ENCODE measurements at places on chromosomes 5 and 9.
A peak's percentile ranks its signal among the peaks of the same experiment; 100 is the strongest.

DNA sequence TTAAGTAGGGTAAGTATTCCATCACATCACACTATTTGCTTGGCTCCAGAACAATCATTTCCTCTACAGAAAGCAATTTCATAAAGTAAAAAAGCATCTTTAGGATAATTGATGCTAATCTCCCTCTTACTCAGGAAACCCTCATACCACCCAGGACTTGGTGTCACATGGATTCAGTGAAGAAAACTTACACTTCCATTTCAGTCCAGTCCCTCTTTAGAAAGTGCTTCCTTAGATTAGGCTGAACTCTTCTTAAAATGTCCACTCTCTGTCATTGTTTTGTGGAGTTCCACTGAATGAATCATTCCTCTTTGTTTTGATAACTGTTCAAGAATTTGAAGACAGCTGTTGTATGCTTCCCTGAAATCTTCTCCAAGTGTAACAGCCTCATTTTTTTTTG is 144.0 kb upstream of the ZNF462 start:
- no peak for DNase-seq

DNA sequence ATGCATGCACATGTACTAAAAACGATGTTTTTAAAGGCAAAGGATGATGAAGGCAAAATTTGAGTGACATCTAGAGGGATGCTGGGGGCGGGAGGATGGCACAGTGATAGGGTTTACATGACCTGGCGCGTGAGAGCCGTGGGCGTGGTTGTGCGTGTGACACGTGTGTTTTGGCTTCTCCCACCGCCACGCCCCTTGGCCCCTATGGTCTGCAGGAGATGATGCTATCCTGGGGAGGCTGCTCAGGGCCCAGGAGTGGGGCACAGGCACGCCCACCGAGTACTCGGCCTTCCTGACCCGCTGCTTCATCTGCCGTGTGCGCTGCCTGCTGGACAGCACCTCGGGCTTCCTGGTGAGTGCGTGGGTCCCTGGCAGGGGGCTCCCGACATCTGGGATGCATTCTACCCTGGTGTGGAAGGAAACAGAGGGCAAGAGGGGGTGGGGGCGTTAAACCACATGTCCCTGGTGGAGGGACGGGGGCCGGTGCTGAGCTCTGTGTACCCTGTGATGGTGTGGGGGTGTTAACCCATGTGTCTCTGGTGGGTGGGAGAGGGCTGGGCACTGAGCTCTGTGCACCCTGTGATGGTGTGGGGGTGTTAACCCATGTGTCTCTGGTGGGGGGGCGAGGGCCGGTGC is 19.2 kb upstream of the EXOC3 start:
- DNase-seq: no peak

GRCh38 chr5:52692606-52693005 is 95.1 kb upstream of the ITGA1 start:
- DNase-seq: no peak

DNA sequence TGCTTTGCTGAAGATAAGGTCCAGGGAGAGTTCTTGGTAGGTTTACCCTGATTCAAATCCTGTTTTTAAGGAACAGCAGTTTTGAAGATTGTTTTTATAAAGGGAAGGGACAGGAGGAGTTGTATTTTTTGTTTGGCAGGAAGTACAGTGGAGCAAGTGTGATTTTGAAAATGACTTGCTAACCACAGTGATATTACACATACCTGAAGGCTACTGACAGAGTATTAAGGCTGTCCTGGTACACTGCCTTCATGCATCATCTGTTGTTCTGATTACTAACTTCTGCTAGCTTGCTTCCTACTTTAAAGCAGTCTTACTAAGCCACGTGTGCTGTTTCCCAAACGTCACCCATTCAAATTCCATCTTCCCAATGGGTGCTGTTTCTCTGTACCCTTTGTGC is 559.5 kb upstream of the SGCD start:
- DNase-seq: no peak

GRCh38 chr5:120072068-120072761 is 391.9 kb upstream of the PRR16 start:
- no peak for DNase-seq

DNA sequence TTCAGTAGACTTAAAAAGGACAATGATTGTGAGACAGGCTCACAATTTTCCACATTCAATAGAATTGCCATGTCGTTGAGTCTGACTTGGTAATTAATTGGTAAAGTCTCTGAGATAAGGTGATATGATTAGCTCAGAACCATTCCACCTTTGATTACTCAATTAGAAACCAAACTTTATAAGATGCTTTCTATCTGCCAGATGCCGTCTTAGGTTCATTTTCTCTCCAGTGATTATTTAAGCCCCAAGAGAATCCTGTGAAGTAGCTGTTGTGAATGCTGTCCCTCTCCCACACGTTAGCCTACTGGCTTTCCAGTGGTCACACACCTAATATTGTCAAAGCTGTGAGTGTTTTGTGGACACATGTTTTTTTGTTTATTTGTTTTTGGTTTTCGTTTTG is 528.9 kb upstream of the ZNF462 start:
- DNase-seq: no peak

GRCh38 chr5:66415208-66415607 is 181.0 kb upstream of the MAST4 start:
- no peak for DNase-seq

- no peak for DNase-seq
Observed at GRCh38 chr5:180975338-180975737, 13.3 kb upstream of the BTNL3 start.

DNA sequence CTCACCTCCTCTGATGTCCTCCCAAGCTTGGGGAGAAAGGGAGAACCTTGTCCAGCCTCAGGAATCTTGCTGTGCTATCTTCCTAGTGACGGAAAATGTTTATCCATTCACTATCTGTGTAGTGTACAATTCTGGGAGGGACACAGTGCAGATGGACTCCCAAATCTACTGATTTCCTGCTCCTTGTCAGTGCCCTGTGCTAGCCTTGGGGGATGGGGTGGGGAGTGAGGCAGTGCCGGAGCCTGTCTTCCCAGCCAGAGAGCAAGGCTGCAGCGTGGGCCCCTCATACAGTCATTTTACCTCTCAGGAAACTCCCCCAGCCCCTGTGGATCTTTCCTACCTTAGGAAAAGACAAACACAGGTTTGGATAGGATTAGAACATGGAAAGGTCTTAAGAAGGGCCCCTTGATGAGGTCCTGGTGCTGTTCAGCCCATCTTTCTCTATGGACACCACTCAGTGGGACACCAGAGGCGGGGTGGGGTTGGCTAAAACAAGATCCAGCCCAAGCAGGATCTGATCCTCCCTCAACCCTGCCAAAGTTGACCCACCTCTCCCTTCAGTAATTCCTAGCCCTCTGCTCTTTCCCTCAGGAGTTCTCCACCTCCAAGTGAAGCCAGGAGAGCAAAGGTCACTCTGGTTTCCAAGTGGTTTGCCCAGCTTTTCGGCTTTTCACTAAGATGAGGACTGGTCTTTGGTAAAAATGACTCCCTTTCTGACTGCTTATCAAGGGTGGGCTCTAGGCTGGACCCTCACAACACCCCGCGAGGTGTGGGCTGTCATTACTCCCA is 3.4 kb downstream of the DOLK start:
- DNase-seq: no peak

DNA sequence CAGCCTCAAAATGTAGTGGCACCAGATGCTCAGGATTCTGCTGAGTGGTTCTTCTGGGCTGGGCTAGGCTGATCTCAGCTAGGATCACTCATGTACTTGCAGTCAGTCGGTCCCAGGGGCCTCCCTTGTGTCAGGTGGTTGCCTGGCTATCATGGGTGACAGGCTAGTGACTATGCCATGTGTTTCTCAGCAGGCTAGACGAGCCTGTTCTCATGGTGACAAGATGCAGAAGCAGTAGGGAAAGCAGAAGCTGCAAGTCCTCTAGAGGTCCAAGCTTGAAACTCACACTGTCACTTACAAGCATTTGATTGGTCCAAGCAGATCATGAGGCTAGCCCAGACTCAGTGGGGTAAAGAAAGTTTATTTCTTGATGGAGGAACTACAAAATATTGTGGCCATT is 15.2 kb upstream of the KCNMB1 start:
- no peak for DNase-seq

GRCh38 chr9:94034511-94034910 is 49.8 kb upstream of the PTPDC1 start:
- DNase-seq: no peak

DNA sequence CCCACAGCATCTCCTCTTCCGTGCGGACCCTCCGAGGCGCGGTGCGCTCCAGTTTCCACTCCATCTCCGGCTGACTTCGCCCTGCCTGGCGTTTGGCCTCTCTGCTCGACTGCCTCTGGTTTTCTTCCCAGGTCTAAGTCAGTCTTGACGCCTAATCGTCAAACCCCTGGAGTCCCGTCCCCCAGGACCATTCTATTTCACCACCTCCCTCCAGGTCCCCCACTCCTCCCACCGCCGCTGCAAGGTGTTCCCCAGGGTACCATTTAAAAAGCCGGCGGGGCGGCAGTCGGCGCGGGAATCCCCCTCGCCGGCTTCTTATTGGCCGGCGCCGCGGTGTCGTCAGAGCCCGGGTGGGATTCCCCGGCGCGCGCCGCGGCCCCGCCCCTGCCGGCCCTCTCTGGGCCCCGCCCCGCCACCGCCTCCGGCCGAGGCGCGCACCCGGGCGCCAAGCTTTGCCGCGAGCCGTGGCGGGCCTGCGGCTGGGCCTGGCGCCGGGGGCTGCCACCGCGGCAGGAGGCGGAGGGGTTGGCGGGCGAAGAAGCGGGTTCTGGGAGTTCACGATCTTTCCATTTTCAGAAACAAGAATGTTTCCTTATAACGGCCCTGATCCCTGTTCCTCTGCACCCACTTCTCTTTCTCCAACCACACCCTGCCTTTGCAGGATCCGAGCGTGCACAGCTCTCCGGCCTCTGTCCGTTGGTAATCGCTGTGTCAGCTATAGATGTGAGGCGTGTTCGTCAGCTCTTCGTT is at the start of gene CDC20B:
TSS of gene CDC20B (minus strand) at position 241 of the 750 bp plus-strand sequence. CDS start at position 64, 177 bp downstream.
- DNase-seq: no peak

DNA sequence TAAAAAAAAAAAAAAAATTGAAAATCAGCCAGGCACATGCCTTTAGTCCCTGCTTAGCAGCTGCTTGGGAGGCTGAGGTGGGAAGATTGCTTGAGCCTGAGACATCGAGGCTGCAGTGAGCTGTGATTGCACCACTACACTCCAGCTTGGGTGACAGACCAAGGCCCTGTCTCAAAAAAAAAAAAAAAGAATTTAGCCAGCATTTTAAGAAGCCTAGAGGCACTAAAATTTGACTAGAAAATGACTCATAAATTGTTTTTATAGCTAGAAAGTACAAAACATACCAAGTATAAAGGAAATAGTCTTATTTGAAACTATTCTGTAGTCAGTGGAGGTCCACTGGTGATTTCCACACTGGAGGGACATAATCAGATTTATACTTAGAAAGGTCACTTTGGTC is 17.5 kb downstream of the LRRC70 start:
- DNase-seq: peak; percentile 27

GRCh38 chr5:87432460-87432859 is 19.7 kb upstream of the CCNH start:
- no peak for DNase-seq

DNA sequence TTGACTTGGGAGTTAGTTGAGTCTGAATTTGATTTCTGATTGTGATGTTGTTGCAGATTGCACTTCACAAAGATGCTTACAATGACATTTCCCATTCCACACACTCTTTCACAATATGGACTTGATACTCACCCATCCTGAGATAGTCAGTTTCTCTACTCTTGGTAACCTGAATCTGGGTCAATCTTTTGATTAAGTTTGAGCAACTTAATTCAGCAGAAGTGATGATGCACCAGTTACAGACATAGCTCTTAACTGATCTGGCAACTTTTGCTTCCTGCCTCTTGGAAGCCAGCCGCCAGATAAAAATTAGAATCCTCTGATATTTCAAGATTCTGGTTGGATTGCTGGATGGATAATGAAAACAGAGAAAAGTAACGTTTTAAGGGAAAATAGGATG is 79.7 kb upstream of the OSMR start:
- no peak for DNase-seq

DNA sequence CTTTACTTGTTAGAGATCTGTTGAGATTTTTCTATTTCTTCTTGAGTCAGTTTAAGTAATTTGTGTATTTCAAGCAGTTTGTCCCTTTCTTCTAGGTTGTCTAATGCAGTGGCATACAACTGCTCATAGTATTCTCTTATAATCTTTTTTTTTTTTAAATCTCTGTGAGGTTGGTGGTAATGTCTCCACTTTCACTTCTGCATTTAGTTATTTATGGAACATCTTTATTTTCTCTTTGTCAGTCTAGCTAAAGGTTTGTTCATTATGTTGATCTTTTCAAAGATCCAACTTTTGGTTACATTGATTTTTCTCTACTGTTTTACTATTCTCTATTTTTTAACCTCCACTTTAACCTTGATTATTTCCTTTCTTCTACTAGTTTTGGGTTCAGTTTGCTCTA is 13.8 kb downstream of the FOXE1 start:
- no peak for DNase-seq

- no peak for DNase-seq
Observed at GRCh38 chr5:52673495-52673894, 114.2 kb upstream of the ITGA1 start.

Data from AG09309 (cell line).